Stimulated activated CD4-positive, alpha-beta T cell treated with anti-CD3 and anti-CD28 coated beads, Interleukin-2, amount 100 ng/mL, for 4 hours (primary cell): ENCODE measurements at places on chromosomes 3 and 15.

DNA sequence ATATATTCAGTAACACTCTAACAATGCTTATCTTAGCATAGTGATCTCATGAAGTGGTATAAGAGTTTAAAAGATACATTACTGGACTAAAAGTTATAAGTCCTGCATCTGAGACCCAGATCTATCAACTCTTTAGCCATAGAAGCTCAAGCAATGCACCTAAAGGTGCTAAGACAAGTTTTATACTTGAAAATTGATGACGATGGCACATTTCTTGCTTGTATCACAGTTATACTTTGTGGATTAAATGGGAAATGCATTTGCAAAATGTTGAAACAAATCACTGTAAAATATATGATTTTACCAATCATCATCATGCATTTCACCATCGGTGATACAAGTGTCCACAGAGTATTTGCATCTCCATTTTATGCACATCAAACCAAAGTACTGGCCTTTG lies 525.3 kb upstream of the ZNF385D start:
- no peak for DNase-seq

DNA sequence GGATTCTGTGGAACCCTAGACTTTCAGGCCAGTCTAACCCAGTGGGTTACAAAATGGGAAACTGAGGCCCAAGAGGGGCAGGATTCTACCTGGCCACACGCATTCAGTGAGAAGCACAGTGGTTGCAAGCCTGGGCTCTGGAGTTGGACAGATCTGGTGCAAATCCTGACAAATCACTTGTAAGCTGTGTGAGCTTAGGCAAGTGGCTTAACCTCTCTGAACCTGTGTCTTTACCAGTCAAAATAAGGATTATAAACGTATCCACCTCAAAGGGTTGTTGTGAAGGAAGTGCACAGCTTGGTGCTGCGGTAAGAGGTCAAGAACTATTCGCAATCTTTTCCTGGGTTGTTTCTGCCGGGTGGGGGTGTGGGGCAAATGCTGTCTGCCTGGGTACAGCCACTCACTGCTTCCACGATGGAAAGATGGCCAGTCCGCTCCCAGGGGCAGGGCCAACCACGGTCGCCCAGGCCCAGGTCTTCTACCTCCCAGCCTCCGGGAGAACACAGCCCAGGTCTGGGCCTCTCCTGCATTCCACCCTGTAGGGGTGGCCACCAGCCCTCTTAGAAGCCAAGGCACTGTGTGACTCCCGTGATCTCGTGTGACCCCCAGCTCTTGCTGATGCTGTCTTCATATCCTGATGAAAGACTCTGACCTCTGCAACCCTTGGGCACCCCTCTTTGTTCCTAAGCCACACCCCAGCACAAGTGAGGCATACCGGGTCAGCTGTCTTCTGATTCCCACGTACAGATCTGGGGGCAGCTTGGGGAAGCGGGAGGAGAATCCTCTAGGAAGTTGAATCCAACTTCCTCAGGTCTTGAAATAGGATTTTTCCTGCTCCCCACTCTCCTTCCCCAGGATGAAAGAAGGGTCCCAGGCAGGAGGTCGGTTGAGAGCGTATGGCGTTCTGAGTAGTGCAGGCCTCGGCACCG lies 1.5 kb downstream of the CHRNA3 start:
- no peak for DNase-seq

DNA sequence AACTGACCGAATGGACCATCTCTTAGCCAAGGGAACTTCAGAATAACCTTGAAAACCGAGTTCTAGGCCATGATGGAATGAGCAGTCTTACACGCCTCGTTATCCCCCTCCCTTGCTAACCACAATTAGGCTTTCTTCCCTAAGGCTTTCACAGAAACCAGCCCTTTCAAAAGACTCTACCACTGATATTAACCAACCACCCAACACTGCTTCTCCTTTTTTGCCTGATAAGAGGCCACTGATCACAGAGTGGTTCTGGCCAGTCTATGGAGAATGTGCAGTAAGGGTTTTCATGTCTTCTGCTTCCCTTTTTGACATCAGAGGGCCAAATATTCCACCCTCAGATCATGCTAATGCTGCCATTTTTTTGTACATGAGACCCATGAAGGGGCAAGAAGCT lies 59.3 kb downstream of the MCF2L2 start:
- DNase-seq = no peak

- no peak for DNase-seq
Measured at GRCh38 chr3:18735005-18735404, 309.9 kb upstream of the SATB1 start.

DNA sequence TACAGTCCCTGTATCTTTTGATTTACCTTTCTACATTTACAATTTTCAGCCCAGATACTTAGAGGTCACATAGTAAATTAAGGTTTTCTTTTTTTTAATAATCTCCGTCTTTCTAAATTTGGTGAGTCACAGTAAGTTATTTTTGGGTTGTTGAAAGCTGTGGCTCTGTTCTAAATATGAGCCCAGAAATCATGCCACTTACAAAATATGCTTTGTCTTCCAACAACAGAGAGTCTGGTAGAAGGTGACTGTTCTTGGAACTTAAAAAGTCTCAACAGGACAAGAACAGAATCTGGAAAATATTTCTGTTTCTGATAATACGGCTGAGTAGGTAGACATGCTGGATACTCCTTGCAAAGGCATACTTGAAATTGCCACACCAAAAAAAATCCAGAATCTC lies 16.0 kb downstream of the GOLGA8S start:
- no peak for DNase-seq

- DNase-seq = no peak
Measured at GRCh38 chr3:138670407-138670806, 61.8 kb downstream of the FAIM start.

- DNase-seq = no peak
Measured at GRCh38 chr15:80431635-80432344, 27.6 kb downstream of the ARNT2 start.

- DNase-seq = peak; percentile 40
Measured at GRCh38 chr3:32460031-32460749, 42.5 kb downstream of the CMTM6 start.

- no peak for DNase-seq
Measured at GRCh38 chr15:77031376-77032050, 36.6 kb downstream of the PSTPIP1 start.

DNA sequence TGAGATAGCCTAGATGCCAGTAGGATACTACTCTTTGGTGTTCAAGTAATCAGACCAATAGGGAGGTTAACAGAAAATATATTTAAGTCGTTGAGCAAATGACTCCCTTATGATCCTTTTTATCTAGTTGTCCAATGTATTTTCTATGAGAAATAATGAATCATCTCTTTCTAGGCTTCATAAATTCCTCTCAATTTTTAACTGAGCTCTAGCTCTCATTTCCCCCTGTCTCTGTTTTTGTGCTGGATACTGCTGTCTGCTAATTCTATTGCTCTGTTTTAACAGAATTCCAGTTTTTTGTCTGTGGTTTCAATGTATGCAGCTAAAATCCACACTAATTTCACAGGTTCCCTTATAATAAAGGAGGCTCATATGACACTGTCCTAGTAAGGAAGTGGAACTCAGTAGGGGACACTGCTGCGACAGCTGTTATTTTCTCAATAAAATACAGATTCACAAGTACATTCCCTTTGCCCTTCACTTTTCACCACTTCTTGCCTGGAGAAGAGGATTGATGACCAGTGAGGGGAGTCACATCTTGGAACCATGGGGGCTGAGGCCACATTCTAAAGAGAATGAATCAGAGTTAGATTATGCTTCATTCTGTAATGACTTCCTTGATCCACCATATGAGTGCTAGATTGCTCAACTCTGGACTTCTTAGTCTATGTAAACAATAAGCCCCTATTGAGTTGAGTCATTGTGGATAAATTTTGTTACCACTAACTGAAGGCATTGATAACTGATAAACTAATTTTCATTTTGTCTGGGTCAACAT lies 558.7 kb upstream of the KCNMB2 start:
- DNase-seq = no peak

- no peak for DNase-seq
Measured at GRCh38 chr3:159910991-159911663, 77.5 kb upstream of the IL12A start.

DNA sequence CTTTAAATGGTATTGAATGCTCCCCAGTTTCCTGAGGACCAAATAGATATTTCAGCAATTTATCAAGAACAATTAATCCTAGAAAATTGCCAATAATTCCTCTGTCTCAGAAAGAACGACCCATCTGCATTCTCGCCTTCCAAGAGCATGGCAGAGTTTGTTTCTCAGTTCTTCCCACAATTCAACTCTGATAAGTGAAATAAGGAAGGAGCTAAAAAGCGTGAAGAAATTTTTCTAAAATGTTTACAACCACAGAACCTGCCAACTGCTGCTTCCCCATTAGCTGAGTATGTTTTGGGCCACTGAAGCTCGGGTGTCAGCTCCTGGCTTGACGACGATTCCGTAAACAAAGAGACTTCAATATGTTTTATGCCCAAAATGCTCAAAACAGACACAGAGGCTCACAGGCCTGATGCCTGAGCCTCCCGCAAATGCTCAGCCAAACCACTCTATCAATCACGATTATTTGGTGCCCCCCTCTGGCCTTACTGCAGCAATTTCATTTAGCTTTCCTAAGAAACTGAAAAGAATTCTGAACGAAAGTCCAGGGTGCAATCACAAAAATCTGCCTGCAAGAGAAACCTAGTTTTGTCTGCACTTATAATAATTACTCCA lies 259.2 kb upstream of the CCDC54 start:
- DNase-seq = no peak

DNA sequence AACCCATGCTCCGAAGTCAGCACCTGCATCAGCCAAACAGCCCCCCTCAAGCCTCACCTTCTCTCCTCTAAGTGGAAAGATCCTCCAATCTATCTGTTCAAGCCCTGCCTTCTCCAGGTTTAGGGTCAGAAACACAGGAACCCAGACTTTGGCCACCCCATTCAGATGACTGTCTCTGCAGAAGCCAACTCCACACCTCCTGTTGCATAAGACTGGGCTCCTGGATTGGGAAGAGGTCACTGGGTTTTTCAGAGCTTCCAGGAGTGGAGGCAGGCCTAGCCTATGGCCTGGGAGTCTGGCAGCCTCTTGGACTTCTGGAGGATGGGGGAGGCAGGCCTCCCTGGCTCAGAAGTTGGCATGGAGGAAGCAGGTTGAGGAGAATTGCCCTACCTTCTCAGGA lies 21.5 kb downstream of the CCDC33 start:
- no peak for DNase-seq

- DNase-seq = no peak
Measured at GRCh38 chr15:62591842-62592838, 427.1 kb upstream of the C2CD4B start.

GRCh38 chr3:195774917-195775316 lies 36.8 kb downstream of the MUC4 start:
- DNase-seq = no peak

DNA sequence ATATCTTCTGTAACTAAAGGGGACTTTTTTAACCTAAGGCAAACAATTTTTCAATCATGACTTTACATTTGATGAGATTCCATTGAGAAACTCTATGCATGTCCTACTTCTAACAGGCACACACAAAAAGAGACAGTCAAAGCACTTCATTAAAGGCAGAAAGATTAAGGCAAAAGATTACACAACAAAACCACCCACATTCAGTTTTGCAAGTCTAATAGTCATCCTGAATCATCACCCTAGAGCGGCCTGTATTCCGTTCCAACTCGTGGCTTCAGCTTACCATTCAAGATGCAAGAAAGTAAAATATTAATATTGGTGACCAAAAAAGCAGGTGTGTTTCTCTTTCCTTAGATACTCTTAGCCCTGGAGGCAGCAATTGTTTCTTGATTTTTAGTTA lies 205.9 kb downstream of the P3H2 start:
- DNase-seq = no peak

- DNase-seq = no peak
Measured at GRCh38 chr15:68816795-68817303, 3.8 kb downstream of the ANP32A start.

GRCh38 chr15:28128031-28128430 lies 28.9 kb upstream of the OCA2 start:
- no peak for DNase-seq
